ENCODE measurements at places on chromosomes 1 and 21. TPM values are rescaled to one million over a fixed set of nuclear protein-coding genes. Genes with fewer than 3 reads are reported as not detected.

DNA sequence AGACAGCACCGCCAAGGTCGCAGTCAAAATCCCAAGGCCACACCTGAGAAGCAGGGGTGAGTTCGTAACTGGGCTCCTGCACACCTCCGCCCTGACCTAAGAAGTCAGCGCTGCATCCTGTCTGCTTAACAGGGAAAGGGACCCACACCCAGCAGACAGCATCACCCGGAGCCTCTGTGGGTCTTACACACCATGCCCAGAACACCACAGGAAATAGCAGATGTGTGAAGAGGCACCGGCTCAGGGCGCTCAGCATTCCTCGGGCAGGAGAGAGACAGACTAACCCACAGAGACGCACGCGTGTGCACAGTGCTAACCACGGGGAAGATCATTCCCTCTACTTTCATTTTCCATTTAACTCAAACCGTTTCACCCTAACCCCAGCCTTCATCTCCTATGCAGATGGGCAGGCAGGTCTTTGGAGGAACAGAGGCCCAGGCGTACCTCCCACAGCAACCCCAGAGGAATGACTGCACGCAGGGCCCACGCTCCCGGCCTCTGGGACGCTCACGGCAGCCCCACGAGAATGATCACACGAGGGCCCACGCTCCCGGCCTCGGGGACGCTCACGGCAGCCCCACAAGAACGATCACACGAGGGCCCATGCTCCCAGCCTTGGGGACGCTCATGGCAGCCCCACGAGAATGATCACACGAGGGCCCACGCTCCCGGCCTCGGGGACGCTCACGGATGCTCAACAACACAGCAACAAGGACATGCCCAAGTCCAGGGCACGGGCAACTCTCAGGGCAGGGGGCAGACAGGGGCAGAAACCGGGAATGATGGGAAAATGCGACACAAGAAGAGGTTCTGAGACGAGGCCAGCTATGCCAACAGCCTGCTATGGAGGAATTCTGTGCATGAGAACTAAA, 20.9 kb downstream of the POFUT2 start:
- DNase-seq: no peak

DNA sequence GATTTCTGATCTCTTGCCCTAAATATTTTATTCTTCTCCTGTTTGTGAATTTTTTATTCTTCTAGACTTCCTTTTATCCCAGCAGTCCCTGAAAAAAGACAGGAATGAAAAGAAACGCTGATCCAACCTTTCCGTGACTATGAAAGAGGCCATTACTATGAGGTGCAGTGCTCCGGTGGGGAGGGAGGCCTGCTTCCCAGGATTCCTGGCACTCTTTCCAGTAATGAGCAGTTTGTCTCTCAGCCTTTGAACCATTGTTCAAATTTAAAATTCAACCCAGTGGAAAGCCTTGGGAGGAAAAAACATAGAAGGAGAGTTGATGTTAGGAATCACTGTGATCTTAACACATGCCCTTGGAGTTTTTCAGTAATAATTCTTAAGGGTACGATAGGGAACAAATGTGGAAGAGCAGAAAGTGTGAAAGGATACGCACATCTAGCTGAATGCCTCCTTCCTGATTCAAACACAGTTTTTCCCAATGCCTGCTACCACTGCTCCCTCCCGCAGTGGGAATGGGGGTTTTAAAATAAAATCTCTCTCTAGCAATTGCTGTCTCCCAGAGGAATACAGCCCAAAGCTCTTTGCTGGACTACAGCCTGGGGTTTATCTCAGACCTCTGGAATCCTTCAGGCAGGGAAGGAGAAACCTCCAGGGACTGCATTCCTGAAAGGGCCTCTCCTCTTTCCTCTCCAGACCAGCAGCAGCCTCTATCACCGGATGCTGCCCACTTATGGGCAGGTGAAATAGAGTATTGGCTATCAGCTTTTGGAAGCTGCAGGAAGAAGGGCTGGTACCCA, 6.1 kb downstream of the IER5 start:
- DNase-seq: no peak

LRRC71 gene
- total RNA-seq: not detected

GRCh38 chr1:204349602-204350001, 10.1 kb downstream of the PLEKHA6 start:
- no peak for DNase-seq

TNNT2 gene
- total RNA-seq: not detected

DNA sequence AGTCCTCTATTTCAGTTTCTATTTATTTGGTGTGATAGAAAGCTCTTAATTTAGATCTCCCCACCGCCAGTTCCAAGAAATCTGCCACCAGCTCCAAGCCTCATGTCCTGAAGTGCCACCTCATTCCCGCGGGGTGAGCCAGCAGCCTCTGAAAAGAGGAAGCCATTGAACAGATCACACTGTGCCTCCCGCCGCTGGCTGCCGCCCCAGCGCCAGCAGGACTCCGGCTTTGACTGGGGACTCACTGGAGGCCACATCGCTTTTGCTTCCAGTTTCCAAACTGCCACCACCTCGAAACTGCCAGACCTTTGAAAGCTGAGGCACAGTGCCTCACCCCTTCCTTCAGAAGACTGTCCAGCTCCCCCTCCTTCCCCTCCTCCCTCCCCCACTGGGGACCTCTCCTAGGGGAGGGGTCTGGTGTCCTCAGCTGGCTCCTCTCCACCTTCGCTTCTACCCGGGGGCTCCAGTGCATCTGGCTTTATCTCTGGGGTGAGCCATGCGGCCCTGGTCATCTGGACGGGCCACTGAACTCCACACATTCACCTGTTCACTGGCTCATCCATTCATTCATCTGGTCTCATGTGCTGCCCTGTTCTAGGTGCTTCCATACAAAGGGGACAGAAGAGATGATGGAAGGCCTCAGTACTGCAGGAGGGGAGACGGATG, 58.9 kb downstream of the VPS26C start:
- peak; percentile 68 for DNase-seq

- DNase-seq: peak; percentile 66
Observed at GRCh38 chr1:169115891-169116585, 9.5 kb downstream of the ATP1B1 start.

DNA sequence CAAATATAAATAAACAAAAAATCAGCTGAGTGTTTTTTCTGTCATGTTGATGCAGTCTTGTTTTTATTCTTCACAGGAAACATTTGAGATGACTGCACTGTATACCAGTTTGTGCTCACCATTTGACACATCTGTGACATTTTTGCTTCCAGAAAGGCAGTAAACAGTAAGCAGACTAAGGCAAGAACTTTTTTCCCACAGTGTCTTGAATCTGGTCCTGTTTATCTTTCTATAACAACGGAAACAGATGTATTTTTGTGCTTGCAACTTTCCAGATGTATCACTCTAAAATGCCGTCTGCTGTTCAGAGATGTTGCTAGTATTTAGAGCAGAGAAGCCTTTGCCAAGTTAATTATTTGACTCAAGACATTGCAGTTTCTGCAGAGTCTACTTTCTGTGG, 105.5 kb downstream of the ZC3H11B start:
- no peak for DNase-seq

CLCNKB gene
- total RNA-seq: not detected

- no peak for DNase-seq
Observed at GRCh38 chr1:228292609-228292911, 84.7 kb downstream of the OBSCN start.

DNA sequence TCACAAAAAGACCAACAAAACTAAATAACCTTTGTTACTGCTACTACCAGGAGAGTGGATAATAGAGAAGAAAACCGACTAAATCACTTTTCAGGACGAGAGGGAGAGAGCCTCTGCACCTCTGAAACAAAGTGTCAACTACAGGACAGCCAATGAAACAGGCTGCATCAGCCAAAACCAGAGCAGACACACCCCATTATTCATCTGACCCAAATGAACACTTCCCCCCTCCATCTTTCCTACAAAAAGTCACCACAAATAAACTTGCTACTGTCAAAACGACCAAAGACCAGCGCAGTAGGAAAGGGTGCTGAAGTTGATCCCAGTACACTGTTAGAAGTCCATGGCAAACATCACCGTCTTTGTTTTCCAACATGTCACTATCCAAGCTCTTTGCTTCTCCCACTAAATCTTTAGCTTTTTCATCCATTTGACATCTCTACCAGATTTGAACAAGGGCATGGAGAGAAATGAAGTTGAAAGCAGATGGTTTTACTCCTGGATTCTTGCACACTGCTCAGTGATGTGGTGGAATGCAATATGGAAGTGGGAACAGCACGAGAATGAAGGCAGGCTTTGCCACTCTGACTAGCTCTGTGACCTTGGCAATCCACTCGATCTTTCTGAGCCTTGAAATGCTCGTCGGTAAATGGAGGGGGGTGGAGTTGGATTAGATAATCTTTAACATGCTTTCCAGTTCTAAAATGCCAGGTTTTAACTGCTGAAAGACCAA, 20.5 kb downstream of the DSTYK start:
- DNase-seq: no peak

DNA sequence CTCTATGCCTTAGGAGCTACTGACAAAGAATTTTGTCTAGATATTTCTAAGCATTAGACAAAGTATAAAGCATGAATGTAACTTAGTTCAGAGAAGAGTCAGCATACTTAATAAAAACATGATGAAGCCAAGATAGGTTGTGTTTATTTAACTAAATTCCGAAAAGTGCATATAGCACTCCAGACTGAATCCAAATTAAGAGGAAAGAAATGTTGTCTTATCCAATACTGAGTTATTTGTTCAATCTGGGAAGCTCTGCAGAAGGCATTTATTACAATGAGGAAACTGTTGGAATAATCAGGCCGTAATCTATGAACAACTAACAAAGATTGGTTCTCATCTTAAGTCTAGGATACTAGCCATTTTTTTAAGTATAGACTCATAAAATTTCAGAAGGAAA, 100.2 kb downstream of the TNFSF18 start:
- DNase-seq: no peak

CD55 gene
- total RNA-seq: 14.5 TPM

ACTL8 gene
- total RNA-seq: not detected

DNA sequence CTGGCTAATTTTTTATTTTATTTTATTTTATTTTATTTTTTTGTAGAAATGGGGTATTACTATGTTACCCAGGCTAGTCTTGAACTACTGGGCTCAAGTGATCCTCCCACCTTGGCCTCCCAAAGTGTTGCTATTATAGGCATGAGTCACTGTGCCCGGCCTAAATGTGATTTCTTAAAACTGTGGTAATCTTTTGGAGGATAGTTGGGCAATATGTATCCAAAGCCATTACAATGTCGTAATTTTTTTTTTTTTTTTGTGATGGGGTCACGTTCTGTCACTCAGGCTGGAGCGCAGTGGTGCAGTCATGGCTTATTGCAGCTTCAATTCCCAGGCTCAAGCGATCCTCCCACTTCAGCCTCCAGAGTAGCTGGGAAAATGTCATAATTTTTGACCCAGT, 14.2 kb downstream of the ETV3L start:
- no peak for DNase-seq

DNA sequence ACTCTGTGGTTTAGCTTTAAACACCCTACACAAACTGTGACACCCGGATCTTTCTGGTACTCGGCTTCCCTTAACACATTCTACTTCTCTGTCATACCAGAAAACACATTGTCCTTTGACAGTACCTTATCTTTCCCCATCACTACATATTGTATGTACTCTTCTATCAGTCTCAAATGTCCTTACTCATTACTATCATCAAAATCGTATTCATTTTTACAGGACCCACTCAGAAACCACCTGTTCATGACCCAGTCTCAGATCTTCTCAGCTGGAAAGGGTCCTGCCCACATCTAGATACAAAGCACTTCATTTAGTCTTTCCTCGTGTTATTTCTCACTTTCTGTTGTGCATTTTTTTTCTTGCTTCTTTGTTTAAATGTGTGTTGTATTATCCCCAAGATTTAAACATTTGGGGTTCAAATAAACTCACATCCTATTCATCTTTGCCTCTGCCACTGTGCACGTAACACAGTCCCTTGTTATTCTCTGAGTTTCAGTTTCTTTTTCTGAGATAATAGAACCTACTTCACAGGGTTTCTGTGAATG, 27.7 kb downstream of the CD34 start:
- DNase-seq: no peak

GRCh38 chr1:114339379-114339778, 171.6 kb downstream of the TRIM33 start:
- DNase-seq: no peak

DNA sequence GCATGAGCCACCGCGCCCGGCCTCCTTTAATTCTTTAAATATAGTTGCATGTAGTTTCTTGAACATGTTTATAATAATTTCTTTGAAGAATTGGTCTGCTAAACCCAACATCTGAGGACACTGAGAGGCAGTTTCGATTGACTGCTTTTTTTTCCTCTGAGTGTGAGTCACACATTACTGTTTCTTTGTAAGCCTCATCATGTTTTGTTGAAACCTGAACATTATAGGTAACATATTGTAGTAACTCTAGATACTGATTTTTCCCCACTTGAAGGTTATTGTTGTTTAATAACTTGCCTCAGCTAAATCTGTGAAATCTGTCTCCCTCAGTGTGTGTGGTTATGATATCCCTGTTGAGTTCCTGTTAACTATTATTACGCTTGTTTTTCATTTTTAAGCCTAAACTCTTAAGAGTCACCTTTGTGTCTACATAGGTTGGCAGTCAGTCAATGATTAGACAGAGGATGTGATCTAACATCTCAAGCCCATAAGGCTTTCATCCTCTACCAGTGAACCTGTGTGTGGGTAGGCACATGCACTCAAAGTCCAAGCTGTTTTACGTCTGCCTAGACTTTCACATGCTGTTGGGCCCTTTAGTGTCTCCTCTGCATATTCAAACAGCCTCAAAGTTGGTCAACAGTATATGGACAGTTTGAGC, 155.5 kb downstream of the KCNH1 start:
- DNase-seq: no peak

- no peak for DNase-seq
Observed at GRCh38 chr1:63721531-63722189, 52.2 kb upstream of the ROR1 start.

ILDR2 gene
- 5.4 TPM for total RNA-seq

- DNase-seq: no peak
Observed at GRCh38 chr1:107883562-107883961, 81.4 kb downstream of the VAV3 start.

GRCh38 chr1:199723250-199723956, 304.1 kb upstream of the NR5A2 start:
- no peak for DNase-seq

- DNase-seq: no peak
Observed at GRCh38 chr1:77882411-77882810, 6.0 kb upstream of the NEXN start.
